ENCODE measurements at places on chromosomes 6 and 20.

DNA sequence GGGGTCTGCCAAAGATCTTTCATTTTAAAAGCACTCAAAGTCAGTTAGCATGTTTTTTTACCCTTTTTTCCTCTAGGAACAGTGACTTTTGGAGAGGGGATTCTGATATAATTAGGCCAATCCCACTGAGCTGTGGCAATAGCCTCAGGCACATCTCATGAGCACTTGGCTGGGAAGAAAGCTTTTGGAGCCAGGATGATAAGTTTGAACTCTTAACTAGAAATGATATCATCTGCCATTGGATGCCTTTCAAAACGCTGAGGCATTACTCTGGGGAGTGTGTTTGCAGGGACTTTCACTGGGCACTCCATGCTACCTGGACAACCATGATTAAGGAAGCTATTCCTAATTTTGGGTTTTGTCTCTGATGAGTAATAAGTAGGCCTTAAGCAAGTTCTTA is 3.7 kb downstream of the SCGN start:
- no peak for DNase-seq

GRCh38 chr6:7406743-7407142 is 17.1 kb downstream of the RIOK1 start:
- DNase-seq: no peak

DNA sequence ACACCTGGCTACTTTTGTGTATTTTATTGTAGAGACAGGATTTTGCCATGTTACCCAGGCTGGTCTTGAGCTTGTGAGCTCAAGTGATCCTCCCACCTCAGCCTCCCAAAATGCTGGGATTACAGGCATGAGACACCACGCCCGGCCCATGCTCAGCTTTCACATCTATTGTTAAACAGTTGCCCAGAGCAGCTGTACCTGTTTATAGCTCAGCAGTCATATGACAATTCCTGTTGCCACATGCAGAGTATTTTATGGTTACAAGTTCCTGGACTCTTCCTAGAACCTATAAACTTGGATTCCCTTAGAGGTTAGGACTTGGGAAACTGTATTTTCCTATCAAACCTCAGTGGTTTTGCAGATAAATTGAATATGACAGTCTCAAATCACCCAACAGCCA is 188.3 kb upstream of the KCNG1 start:
- DNase-seq: no peak

DNA sequence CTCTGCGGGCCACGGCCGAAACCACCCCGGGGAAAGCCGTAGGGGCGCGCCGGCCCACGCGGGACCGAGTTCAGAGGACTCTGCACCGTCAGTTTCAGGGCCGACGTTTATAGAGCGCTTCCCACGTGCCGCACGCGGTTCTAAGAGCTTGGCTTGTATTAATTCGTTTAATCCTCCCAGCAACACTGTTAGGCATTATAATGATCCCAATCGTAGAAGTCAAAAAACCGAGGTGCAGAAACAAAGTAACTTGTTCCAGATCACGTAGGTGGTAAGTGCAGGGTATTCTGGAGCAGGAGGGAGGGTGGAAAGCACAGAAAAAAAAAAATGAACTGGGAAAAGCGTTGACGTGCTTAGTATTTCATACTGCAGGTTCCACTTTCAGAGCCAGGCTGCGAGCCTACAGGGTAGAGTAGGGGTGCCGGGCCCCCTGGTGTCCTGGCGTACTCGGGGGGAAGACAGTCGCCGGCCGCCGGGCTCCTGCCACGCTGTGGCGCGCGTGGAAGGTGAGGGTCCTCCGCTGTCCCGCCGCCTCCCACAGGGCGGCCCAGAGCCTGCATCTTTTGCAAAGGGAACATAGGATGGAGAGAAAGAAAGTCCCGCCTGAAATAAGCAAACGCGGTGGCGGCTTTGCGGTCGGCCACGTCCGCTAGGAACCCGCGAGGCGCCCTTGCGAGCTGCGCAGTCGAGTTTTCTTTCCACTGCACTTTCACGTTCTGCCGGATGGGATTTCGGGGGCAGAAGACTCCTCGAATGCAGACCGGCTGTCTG is 10.2 kb upstream of the FOXF2 start:
- no peak for DNase-seq

DNA sequence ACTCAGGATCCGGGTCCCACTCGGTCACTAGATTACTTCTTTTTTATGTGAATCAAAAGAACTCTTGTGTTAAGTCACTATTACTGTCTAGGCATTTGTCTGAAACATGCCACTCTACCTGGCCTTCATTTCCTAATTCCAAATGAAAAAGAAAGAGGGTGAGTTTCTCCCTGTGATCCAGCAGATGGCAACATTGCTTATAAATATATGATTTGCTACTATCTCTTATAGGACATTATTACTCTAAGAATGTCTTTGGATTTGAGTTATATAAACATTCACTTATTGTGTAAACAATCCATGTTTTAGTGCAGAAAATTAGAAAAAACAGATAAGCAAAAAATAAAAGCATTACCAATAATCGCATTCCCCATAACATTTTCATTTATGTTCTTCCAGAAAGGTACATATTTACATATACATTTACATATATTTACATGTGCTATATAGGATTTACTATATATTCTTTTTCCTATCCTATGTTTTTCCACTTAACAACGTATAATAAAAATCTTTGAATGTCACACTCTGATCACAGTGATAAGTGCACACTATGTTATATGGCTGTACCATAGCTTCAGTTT is 66.9 kb downstream of the FAXC start:
- DNase-seq: no peak

- no peak for DNase-seq
Observed at GRCh38 chr6:45513213-45513618, 135.5 kb upstream of the SUPT3H start.

- DNase-seq: no peak
Observed at GRCh38 chr6:109772883-109773431, 81.9 kb downstream of the FIG4 start.

GRCh38 chr20:36827541-36828279 is 48.2 kb upstream of the TLDC2 start:
- no peak for DNase-seq

All from GM04503 (cell line).